ENCODE measurements at places on chromosomes 1 and 21.

DNA sequence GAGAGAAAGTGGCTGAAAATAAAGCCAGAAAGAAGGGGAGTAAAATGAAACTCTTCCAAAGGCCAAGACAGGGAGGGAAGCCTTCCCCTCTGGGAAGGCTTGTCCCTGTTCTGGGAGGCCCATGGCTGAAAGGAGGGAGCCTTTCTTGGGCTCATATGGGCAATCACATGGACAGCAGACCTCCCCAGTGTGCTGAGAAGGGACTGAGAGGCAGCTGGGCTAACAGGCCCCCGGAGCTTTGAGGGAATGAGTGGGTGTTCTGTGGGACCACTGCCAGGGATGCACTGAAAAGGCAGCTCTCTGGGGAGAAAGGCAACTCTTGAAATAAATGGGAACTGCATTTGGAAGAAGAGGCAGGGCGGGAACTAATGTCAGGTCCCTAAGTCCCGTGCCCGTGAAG lies 39.1 kb downstream of the KANK4 start:
- peak; percentile 16 for DNase-seq

- DNase-seq: no peak
Observed at GRCh38 chr1:115797486-115797885, 29.0 kb upstream of the CASQ2 start.

DNA sequence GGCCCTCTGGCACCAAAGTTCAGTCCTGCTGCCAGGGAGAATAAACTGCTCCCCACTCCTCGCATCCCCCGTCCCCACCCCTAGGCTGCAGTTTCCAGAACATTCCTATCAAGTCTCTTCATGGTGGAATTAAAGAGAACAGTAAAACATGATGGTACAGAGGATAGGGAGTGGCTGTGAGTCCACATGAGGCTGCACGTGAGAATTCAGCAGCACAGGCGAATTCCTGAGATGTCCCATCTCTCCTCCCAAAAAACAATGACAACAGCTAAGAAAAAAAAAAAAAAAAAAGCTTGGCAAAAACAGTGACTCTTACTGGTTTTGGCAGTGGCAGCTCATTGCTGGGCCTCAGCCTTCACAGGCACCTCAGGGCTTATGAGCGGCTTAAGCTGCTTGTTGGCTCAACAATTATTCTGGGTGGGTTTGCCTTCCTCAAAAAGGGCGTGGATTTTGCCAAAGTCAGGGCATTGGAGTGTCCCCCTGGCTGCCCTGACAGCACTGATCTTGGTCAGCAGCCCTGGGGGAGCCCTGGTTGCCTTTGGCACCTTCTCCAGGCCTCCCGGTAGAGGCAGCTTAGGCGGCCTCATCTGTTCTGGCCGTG lies 5.7 kb upstream of the IFFO2 start:
- DNase-seq: peak; percentile 58

DNA sequence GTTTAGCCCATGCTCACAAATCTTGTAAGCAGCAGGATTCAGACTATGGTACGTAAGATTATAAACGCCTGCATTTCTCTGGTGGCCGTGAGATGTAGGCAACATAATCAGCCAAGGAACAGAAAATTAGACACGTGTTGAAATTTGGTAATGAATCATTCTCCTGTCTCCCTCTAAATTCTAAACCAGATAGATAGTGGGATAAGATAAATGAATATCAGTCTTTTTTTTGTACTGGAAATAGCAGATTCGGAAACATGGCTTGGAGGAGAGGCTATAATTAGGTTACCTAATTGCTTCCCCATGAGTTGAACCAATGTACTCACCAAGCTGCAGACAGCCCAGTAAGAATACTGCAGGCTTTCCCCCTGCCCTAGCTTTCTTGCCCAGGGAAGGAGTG lies 172.3 kb downstream of the TGFB2 start:
- no peak for DNase-seq

DNA sequence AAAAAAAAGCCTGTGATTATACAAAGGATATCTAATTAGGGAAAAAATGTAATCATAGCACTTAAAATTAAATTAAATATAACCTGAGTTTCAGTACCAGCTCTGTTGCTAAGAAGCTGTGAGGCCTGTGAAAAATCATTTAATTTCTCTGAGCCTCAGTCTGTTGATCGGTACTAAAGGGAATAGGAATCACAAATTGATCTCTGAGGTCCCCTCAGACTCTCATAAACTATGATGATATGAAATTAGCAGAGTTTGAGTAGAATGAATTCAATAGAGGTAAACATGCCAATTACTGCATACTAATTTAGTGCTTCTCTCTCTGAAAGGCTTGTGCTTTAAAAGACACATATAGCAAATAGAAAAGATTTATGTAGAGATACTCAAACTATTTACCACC lies 416.8 kb upstream of the NCAM2 start:
- DNase-seq: no peak

- no peak for DNase-seq
Observed at GRCh38 chr1:67780637-67781036, 52.6 kb downstream of the GNG12 start.

DNA sequence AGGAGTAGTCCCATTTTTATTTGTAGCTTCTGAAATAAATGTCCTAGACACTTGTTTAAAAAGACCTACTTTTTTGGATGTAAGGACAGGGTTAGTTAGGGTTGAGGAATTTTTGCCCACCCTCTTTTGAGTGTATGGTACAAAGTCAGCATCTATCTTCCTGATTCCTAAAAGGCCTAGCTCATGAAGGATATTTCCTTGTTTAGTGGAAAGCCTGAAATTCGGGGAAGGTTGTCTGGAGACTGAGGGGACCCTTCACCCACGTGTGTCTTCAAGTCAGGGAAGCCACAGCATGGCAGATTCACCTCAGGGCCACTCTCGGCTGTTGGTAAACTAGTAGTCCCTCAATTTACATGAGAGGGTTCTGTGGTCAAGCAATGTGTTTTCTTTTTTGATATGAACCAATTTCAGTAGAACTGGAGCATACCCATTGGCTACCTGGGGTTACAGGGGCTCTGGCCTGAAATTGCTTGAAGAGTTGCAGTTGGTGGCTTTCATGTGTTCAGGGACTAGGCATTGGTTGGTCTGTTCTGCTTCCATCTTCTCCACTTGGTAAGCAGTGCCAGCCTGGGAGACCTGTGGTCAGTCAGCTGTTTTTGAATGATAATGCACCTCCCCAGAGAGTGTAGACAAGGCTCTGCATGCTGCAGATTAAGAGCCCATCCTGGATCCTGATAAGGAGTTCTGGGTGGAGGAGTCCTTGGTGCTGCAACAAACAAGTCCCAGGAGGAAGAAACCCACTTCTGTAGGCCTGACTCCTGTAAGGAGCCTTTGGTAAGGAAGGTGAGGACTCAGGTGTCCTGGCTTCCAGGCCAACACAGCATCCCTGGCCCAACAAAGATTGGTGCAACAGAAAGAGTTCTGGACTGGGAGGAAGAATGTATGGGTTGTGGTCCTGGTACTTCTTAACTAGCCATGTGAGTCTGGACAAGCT lies 6.3 kb downstream of the BTG2 start:
- DNase-seq: no peak

DNA sequence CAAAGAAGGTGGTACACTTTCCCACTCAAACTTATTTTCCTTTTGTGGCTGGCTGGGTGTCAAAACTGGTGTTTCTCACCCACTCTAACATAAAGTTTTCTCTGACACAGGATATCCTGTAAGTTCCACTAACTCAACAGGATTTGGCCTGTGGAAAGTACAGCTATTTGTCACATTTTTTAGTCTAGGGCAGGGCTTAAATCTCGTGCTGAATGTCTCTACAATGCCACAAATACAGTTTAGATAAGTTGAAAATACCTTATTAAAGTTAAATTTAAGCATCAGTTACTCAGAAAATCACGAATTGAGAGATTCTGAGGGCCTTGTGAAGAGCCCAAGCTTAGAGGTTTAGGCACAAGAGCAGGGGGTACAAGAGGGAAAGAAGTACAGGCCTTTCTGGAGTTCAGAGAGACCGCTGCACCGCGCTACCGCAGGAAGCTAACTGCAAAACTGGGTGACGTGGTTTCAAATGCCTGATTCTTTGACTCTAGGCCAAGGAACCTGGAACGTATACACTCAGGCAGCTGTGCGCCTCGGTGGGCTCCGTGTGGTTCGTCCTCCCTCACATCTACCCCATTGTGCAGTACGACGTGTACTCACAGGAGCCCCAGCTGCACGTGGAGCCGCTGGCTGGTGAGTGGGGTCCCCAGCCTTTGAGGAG lies 23.4 kb upstream of the PWP2 start:
- peak; percentile 14 for DNase-seq

GRCh38 chr1:221735999-221736398 lies 5.9 kb downstream of the DUSP10 start:
- DNase-seq: peak; percentile 37

DNA sequence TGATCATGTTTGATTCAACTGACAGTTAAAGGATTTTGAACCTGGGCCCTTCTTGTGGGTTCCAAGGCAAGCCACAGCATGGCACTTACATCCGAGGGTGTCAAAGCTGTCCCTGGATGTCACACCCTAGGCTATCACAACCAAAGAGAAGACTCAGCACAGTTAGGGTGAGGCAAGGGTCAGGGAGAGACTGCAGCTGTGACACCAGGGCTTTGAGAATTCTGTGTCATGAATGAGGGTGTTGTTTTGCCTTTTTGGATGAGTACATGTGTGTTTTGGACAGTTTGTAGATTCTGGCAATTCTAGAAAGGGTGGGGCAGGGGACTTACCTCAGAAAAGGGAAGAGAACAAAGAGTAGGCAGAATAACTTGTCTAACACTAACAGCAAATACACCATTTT lies 37.8 kb upstream of the ZNF326 start:
- DNase-seq: no peak

- DNase-seq: no peak
Observed at GRCh38 chr1:111219557-111220286, 7.8 kb upstream of the CHI3L2 start.

- DNase-seq: peak; percentile 21
Observed at GRCh38 chr1:233480198-233480597, 133.7 kb upstream of the KCNK1 start.

DNA sequence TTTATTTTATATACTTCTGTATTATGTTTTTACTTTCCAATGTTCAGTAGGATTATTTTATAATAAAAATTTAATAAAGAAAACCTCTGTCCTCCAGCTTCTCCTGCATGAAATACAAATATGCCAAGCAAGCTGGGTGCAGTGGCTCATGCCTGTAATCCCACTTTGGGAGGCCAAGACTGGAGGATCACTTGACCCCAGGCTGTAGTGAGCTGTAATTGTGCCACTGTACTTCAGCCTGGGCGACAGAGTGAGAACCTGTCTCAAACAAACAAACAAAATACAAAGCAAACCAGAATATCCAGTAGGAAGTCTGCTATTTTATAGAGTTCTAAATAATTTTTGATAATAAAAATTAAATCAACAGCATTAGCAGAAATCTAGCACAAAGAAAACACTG lies 168.8 kb downstream of the EIF4G3 start:
- no peak for DNase-seq

DNA sequence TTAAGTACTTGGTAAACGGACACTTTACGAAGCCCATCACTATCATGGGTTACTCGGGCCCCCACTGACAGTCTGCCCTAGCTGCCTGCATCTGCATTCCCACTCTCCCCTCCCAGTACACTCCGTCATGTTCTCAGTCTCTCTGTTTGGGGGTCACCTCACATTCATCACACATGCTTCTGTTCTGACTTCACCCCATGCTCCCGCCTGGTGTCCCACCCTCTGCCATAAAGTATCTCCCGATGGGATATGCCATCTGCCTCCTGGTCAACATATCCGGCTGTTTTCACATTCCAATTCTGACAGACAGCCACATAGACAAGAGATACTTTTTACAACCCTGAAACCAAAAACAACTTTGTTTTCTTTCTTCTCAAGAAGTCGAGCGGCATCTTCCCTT lies 1.0 kb downstream of the OLFML2B start:
- no peak for DNase-seq

- DNase-seq: peak; percentile 32
Observed at GRCh38 chr21:42747746-42748351, 94.4 kb downstream of the PDE9A start.

GRCh38 chr21:41593051-41593759 lies 85.2 kb upstream of the TMPRSS2 start:
- DNase-seq: no peak

DNA sequence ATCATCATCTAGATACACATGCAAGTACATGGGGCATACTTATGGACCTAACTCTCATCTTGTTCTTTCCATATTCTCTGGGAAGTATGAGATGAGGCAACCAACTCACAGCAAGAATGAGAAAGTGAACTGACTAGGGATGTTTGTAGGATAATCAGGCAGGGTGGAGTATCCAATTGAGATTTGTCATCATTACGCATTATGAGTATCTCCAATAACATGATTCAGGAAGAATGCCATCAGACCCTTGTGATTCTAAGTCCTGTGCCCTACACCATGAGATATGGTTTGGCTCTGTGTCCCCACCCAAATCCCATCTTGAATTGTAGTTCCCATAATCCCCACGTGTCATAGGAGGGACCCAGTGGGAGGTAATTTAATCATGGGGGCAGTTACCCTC lies 154.0 kb downstream of the SLC30A10 start:
- DNase-seq: no peak

- DNase-seq: no peak
Observed at GRCh38 chr1:13507075-13507474, 6.7 kb downstream of the LRRC38 start.

DNA sequence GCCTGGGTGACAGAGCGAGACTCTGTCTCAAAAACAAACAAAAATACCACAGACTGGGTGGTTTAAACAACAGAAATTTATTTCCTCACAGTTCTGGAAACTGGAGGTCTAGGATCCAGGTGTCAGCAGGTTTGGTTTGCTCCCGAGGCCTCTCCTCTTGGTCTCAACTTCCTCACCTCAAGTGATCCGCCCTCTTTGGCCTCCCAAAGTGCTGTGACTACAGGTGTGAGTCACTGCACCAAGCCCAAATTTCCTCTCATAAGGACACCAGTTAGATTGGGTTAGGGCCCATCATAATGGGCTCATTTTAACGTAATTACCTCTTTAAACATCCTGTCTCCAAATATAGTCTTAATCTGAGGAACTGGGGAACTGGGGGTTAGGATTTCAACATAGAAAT lies 35.5 kb downstream of the MFSD2A start:
- DNase-seq: no peak

DNA sequence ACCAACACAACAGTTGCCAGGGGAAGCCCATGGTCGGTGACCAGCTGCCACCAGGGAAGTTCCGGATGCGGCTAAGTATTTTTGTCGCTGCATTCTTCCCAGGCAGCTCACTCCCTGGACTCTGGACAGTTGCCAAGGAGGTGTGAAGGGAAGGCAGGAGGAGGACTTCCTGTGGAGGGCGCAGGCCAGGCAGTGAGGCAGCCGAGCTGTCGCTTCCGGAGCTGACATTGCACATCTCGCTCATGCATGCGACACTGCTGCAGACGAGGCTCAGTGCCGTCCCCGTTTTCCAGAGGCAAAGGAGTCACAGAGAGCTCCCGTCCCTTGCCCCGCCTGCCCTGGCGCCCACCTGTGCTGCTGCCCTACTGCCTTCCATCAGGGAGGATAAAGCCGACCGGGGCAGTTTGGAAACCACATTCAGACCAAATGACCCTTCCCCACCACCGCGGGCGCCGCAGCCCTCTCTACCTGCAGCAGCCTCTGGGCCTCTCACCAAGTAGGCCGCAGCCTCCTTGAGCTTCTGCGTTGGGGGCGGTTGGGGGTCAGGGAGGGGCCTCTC lies 81.4 kb downstream of the NENF start:
- peak; percentile 77 for DNase-seq

GRCh38 chr1:67677930-67678329 lies 7.1 kb upstream of the GADD45A start:
- DNase-seq: no peak
